ENCODE measurements at places on chromosomes 4 and X. TPM values are rescaled to one million over a fixed set of nuclear protein-coding genes. Genes with fewer than 3 reads are reported as not detected.

- DNase-seq = no peak
These were observed 20.1 kb downstream of the ATP5ME start for GRCh38 chr4:653831-654502.

DNA sequence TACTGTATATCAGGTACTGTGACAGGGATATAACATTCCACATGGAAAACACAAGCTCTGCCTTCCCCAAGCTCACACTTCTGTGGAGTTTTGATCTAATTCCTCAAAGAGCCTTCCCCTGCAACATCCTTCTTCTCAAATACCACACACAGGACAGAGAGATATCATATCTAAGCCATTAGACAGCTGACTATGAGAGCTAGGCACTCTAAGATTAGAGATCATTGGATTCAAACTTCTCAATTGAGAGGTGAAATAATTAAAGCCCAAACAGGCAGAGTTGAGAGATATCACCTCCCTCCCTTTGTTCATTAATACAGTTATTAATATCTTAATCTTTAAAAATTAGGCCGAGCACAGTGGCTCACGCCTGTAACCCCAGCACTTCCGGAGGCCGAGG, 25.0 kb downstream of the TEC start:
- no peak for DNase-seq

- no peak for DNase-seq
These were observed 174.6 kb downstream of the PCDH10 start for GRCh38 chr4:133323670-133324069.

DNA sequence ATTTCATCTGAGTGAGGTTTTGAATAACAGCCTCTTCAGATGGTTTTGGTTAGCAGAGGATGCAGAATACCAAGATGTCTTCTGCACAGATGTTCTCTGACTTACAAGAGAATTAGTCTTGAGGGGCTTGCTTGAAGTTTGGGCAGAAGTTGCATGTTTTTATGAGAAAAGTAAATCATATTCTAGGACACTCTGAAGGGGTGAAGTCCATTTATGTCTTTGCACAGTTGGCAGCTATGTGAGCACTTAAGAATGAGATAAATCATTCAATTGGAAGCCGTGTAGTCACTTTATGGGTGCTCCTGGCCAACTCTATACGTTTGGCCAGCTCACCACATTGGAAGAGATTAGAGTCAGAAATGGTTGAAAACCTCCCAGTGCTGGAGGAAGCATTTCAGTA, 252.7 kb upstream of the KCNIP4 start:
- no peak for DNase-seq

Gene TIGD4
- total RNA-seq = 1.3 TPM

Gene FBXL5
- total RNA-seq = 60.6 TPM

Gene NLRP2B
- total RNA-seq = not detected
